Ascending aorta (tissue), 2 donors: ENCODE measurements at places on chromosomes 7 and 10. TPM values are rescaled to one million over a fixed set of nuclear protein-coding genes. Genes with fewer than 3 reads are reported as not detected.

DNA sequence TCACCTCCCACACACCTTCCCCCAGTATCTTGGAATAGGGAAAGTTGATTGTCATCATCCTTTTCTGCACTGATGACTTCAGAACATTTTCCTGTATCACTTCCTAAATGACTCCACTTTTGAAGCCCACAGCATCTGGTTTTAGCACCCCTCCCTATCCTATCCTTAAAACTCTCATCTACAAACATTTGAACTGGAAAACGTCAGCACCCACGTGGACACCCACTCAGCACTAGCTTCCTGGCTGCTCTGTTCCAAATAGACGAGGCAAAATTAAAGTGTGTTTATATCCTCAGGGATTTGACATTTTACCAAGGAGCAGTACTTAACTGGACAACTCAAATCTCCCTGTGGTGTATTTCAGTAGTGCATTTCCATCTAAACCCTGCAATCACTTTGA, 73.9 kb downstream of the REEP3 start:
- no peak for DNase-seq

DNA sequence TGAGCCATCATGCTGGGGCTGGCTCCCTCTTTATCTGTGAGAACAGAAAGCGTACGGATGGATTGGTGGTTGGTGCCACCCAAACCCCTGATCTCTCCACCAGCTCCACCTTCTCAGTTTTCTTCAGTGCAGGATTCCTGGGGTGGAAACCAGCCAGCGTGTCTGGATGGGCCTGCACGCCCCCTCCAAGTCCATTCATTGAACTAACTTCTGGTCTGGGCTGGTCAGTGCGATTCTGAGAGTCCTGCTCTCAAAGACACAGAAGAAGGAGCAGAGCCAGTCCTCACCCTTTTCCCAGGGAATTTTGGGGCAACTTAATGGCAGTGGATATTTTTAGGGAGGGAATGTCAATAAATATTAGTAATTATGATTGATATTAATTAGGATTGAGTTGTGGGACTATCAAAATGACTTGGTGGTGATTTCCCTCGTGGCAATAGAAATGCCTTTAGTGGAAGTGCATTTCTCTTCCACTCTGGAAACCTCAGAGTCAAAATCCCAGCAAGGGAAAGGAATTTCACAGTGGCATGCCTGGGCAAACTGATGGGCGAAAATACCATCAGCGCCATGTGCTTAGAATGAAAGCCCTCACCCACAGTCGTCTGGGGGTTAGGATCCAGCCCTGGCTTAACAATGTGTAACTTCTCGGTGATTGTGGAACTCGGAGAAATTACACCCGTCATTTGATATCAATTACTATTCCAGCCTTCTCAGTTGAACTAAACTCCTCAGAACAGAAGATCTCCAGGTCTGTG, 69.3 kb upstream of the EEPD1 start:
- no peak for DNase-seq

DNA sequence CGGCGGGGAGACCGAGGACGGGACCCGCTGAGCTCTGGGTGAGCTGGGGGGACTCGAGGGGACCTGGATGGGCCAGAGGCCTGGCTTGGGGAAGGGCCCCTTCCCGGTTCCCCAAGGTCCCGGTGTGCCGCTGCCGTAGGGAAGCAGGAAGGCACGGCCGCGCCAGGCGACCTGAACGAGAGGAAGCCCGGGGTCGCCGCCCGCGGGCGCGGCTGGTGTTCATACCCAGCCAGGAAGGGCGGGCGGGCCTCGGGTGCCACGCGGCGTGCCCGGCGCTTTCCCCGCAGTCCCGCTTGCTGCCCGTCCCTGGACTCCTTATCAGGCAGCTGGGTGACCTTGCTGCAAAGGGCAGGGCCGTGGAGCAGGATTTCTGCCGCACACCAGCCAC, 38.0 kb downstream of the ZNF777 start:
- no peak for DNase-seq

- DNase-seq = no peak
These were observed 80.2 kb upstream of the PPP2R2D start for GRCh38 chr10:131820626-131821025.

- DNase-seq = no peak
These were observed 184.4 kb downstream of the PTPRN2 start for GRCh38 chr7:158403013-158403821.

- no peak for DNase-seq
These were observed 58.3 kb downstream of the REEP3 start for GRCh38 chr10:63579371-63580014.

DNA sequence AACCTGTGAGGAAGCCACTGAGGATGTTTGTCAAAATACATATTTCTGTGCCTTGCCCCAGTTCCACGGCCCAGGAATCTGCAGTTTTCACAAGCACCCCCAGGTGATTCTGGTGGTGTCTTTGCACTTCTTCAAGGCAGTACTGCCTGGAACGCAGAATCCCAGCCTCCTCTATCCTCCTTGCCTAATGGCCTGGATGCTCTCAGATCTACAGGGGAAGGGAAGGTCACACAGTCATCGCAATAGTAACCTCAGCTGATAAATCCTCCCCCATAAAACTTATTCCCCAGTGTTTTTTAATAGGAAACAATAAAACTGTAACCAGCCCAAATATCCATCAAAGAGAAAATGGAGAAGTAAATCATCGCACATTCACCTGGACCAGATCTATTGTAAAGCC, 78.3 kb downstream of the EGFR start:
- DNase-seq = no peak

DNA sequence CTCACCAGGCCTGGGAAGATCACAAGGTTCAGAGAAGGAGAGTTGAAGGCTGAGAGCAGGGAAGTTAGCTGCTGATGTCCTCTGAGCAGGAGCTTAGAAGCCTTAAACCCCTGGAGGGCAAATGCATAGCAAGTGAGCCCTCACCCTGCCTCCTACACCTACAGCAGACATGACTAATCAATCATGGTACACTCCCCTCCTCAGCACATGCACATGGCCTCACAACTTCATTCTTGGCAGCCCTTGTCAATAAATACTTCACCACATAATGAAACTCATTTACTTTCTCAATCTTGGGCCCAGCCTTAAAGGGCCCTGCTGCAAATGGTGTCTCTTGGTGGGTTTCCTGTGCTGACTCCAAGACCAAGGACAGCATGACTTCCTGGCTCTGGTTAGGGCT, 12.9 kb downstream of the MMRN2 start:
- DNase-seq = no peak

Gene SFRP4
- total RNA-seq = 25.7 TPM

Gene PNLIPRP2
- total RNA-seq = not detected

Gene SORCS1
- not detected for total RNA-seq

Gene MBL2
- total RNA-seq = not detected

Gene SEC23IP
- total RNA-seq = 17.1 TPM

Gene PNLIP
- not detected for total RNA-seq

Gene CCDC146
- total RNA-seq = 9.2 TPM

Gene TASOR2
- total RNA-seq = 12.2 TPM

Gene AKR1C8
- total RNA-seq = not detected

Gene TMEM176B
- total RNA-seq = 42.5 TPM
